Fibroblast of the aortic adventitia (primary cell): ENCODE measurements at places on chromosomes 5 and 9.

- DNase-seq = peak; percentile 35
Observed at GRCh38 chr5:133565993-133566392, 46.3 kb downstream of the FSTL4 start.

DNA sequence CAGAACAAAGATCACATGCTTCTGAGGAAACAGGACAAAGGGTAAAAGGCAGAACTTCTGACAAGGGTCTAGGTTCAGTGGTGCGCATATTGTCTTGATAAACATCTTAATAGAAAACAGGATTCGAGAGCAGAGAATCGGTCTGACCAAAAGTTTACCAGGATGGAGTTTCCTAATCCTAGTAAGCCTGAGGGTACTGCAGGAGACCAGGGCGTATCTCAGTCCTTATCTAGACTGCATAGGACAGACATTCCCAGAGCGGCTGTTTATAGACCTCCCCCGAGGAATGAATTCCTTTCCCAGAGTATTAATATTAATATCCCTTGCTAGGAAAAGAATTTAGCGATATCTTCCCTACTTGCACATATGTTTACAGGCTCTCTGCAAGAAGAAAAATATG lies 32.4 kb upstream of the TNFSF8 start:
- no peak for DNase-seq

DNA sequence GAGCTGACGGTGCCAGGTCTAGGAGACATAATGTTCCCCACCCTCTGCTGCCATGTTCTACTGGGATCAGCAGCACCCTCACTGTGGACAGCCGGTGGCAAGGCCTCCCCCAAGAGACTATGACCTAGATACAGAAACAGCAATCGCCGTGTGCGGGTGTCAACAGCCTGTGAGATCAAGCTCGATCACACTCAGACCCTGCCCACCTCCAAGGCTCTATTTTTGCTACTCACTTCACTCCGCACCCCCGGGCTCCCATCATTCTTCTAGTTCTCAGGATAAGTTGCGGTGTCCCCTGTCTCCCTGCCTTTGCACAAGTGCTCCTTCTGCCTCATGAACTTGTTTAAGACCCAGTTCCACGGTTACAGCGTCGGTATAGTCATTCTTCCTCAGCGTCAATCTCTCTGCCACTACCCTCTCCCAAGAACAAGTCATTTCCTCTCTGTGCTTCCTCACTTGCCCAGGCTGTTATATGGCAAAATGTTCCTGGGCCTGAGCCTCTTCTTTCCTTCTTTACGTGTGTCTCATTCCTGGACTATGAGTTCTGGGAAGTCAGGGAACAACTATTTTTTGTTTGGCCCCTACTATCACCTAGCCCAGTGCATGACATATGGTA lies 5.4 kb upstream of the DOCK8 start:
- no peak for DNase-seq

- DNase-seq = no peak
Observed at GRCh38 chr9:87910821-87911220, 6.9 kb upstream of the SPATA31C1 start.

DNA sequence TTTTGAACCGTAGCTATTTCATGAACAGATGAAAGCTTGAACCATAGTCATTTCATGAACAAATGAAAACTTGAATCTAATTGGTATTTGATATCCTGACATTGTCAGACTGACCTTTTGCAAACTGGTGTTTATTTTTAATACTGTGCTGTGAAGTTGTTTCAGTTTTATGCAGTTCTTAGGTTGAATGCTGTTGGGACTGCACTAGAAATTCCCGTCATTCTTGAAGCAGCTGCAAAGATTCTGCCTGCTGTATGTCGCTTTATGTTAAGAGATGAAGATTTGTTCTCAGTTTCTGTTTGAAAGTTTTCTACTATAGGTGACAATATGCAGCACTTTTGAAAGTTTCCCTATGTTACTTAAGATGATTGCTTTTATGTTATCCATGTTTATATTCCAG lies 22.5 kb upstream of the FAM120AOS start:
- no peak for DNase-seq

DNA sequence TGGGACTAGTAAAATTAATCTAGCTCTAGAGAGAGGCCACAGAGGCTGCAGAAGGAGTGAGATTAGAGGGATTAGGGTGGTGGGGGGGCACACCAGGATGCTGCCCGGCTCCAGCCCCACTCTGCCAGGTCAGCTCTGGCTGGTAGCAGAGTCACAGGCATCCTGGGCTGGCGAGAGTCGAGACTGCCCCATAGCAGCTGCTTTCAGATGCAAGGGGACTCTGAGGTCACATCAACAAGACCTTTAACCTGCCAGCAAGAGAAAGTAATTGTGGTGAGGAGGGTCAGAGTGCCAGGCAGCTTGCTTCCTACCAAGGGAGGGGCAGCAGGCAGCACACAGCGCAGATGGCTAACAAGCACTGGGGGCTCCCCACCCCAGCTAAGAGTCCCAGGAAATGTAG lies 7.5 kb downstream of the EPB41L4B start:
- no peak for DNase-seq

GRCh38 chr5:12357626-12358025 lies 453.4 kb upstream of the CTNND2 start:
- DNase-seq = no peak

DNA sequence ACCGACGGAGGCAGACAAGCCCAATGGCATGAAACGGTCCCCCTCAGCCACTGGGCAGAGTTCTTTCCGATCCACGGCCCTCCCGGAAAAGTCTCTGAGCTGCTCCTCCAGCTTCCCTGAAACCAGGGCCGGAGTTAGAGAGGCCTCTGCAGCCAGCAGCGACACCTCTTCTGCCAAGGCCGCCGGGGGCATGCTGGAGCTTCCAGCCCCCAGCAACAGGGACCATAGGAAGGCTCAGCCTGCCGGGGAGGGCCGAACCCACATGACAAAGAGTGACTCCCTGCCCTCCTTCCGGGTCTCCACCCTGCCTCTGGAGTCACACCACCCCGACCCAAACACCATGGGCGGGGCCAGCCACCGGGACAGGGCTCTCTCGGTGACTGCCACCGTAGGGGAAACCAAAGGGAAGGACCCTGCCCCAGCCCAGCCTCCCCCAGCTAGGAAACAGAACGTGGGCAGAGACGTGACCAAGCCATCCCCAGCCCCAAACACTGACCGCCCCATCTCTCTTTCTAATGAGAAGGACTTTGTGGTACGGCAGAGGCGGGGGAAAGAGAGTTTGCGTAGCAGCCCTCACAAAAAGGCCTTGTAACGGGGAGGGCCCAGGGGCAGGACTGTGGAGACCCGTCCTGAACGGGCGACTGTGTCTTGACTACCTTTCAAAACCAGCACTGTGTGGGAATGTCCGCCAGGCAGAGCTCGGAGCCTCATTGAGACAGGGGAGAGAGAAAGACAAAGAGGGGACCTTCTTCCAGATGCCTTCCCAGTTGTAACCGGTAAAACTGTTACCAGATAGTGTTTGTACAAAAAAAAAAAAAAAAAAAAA lies 29.9 kb downstream of the CD180 start:
- no peak for DNase-seq

GRCh38 chr5:10723514-10723913 lies 37.5 kb downstream of the DAP start:
- no peak for DNase-seq

- DNase-seq = peak; percentile 97
Observed at GRCh38 chr5:14450018-14450524, 131.5 kb upstream of the OTULINL start.

GRCh38 chr9:113416149-113416721 lies 5.7 kb downstream of the C9orf43 start:
- no peak for DNase-seq

- DNase-seq = peak; percentile 44
Observed at GRCh38 chr5:103207653-103208052, 50.9 kb upstream of the MACIR start.

DNA sequence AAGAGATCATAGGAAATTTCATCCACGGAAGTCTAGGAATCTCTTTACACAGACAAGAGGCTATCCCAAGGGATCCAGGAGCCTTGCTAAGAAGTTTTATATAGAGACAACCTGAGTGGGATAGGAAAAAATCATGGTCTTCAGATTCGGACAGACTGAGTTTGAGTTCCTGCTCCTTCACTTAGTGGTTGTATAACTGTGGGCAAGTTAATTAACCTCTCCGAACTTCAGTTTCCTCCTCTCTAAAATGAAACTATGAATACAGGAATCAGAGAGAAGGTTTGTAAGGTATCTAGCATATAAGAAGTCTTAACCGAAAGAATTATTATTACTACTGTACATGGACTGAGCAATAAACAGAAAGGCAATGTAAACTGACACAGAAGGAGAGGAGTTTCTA lies 35.1 kb downstream of the NR2F1-AS1 start:
- DNase-seq = no peak

GRCh38 chr5:10518347-10518746 lies 45.5 kb upstream of the ANKRD33B start:
- DNase-seq = peak; percentile 89

GRCh38 chr5:124056991-124057723 lies 545.2 kb downstream of the CSNK1G3 start:
- peak; percentile 16 for DNase-seq

- no peak for DNase-seq
Observed at GRCh38 chr5:107232788-107233187, 437.9 kb downstream of the EFNA5 start.

GRCh38 chr5:41648996-41649395 lies 138.6 kb upstream of the PLCXD3 start:
- DNase-seq = peak; percentile 31

- DNase-seq = no peak
Observed at GRCh38 chr9:133166392-133166791, 2.7 kb upstream of the GBGT1 start.

- peak; percentile 90 for DNase-seq
Observed at GRCh38 chr5:68007451-68007850, 208.1 kb upstream of the PIK3R1 start.

DNA sequence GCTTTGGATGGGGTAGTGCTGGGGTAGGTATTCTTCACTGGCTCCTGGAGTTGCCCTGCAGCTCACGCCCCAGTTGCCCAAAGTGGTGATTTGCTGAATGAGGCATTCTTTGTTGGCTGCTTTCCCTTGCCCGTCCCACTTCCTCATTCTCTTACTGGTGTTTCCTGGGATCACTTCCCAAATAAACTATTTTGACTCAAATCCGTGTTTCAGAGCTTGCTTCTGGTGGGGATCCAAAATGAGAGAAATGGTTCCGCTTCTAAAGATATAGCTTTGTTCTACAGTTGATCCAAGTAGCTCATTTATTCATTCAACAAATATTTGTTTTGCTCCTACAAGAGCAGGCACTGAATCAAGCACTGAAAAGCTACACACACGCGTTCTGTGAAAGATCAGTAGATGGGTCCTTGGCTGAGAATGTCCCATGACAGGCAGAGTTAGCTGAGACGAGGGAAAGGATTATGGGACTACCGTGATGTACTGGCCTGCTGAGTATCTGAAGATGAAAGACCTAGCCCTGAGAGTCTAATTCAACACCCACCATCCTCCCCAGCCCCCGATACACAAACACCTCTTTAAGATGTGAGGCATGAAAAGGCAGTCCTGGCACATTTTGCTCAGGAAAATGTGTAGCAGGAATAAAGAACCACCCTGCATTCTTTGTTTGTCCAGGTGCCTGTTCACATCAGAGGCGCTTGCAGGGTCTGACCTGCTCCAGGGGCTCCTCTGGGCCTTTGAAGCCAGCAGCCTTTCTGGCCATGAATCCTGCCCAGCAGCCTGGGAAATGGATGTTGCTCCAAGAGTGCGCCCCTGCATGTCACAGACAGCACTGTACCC lies 143.1 kb upstream of the RANBP3L start:
- DNase-seq = peak; percentile 88

- peak; percentile 62 for DNase-seq
Observed at GRCh38 chr5:81838307-81838906, 87.5 kb upstream of the SSBP2 start.

DNA sequence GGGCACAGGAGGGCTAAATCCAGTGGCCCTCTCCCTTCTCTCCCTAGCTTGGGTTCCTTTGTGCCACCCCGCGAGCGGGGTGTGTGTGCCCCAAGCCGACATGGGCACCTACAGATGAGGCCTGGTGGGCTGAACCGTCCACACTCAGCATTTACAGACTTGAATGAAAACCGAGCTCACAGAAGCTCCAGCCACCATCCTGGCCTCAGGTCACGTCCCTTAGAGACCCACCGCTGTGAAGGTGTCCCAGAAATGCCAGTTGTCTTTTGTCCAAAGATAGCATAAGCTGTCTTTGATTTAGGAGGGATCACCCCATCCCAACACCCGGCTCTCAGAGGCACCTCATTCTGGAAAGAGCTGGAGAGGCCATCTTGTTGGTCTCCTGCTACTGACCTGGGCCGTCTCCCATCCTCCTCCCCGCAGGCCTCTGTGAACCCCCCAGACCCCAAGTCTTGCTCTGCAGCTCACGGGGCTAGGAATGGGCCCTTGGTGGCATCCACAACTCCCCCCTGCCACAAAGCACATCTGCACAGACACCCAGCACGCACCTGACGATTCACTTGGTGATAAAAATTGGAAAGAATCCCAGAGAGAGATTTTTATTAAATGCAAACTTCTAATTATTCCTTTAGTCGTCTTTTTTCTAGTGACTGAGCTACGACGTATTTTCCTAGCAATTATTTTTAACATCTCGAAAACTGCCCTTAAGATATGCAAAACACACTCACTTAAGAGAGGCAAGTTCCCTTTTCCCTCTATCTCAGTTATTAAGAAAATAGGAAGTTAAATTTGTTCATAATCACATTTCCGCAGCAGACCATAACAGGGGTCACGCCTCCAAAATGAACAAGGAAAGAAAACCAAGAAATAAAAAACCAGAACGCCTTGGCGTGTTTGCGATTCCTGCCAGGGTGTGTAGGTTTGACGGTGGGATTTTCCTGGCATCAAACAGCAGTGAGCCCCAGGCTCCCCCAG lies 80.5 kb upstream of the LMX1B start:
- no peak for DNase-seq

GRCh38 chr9:121708768-121709488 lies 57.5 kb downstream of the DAB2IP start:
- no peak for DNase-seq

- peak; percentile 49 for DNase-seq
Observed at GRCh38 chr5:89277816-89278215, 394.8 kb upstream of the MEF2C start.

DNA sequence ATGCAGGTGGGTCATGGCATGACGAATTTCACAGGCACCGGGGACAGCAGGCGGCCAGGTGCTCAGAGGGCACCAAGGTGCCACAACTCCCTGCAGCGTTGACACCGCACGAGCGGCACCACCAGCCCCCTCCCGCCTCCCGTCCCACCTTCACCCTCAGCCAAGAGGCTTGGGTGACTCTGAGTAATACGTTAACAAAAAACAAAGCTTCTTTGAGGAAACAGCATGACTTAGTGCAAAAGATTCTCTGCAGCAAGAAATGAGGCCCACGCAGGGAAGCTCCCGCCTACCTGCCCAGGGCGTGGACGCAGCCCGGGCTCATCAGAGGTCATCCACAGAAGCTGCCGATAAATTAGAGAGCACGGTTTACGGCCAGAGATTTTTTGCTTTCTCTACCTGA lies 4.1 kb downstream of the TMEM250 start:
- no peak for DNase-seq

DNA sequence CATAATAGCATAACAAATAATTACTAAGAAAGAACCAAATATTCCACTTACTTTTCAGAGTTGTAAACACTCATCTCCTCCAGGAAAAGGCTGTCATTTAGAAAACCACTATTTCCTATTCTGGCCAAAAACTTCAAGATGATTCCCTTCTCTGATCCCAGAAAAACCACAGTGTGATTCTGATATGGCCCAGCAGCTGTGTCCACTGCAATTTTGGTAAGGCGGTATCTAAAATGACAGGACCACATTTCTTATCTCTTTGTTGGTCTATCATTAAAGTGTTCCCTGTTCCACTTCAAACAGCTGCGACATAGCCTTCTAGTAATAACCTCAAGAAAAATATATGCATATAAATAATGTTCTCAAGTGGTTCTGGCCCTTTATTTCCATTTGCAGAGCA lies 96.1 kb downstream of the SEMA6A start:
- DNase-seq = no peak
